ENCODE measurements at places on chromosomes 7 and 10.

DNA sequence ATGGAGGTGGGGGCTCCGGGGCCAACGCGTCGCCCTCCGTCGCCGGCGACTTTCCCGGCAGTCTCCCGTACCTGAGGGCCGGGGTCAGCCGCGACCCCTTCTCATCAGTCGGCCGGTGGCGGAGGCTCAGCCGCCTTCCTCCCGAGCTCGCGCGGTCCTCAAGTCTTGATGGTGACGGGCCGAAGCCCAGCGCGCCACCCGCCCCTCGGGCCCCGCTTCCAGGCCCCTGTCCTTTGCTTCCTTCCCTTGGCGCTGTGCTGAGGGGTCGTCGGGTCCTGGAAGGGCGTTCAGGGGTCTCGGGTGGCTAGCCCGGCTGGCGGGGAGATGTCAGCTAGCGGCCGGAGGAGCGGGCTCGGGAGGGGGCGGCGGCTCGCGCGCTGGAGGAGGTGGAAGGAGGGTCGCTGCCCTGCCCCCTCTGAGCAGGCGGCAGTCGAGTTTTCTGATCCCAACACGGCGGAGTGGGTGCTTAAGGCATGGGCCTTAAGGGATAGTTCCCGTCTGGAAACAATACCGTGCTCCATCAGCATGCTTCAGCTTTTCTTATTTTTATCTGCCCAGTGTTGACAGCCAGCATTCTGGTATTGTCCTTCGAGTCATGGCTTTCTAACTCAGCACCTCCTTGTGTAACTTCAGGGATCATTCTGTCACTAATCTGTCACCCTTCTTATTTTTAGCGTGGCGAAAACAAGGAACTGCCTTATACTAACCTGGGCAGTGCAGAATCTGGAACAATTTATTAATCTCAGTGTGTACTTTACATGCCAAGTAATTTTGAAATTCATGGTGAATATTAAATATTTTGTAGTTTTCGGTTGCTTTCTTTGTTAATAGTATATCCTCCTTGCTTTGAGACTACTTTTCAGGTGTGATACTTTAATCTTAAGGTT lies 748 bp downstream of the PHTF2 start:
- DNase-seq = peak; percentile 30

GRCh38 chr10:103759100-103759781 lies 96.1 kb downstream of the SH3PXD2A start:
- no peak for DNase-seq

- DNase-seq = no peak
Measured at GRCh38 chr7:25669961-25670841, 441.9 kb upstream of the NPVF start.

- no peak for DNase-seq
Measured at GRCh38 chr10:52771534-52772445, 794 bp downstream of the MBL2 start.

DNA sequence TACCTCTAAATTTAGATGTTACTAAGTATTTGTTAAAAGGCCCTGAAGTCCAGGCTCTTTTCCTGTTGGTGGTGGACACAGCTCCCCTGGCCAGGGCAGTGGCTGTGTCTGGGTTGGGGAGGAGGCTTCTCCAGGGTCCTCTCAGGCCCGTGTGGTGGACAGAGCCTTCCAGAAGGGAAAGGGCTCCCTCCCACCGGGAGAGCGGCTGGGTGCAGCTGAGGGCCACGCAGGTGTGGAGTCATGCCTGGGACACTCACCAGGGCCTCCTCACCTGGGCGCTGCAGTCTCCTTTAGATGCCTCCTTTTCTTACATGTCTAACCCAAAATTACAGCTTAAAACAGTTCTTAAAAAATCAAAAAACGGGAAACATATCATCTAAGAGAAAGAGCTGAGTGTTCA lies 128.2 kb upstream of the TCERG1L start:
- DNase-seq = no peak

DNA sequence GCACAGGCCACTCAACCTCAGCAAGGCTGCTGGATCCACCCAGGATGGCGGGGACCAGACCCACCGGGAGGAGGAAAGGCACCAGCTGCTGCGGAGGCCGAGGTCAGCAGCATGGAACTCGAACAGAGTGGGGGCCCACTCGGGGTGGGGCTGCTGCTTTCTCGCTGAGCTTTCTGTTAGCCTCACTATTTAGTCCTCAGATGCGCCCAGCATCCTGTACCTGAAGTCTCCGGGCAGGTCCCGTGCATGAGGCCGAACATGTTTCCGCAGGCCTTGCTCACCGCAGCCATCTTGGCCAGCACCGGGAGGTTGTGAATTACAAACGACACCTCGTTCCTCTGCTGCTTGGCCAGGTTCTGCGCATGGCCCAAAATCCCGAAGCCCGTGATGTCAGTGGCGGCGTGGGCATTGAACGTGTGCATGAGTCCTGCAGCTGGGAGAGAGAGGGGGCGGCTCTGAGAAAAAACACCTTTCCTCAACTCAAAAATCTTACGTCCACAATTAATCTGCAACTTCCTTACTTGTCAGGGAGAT lies 22.8 kb upstream of the PHYH start:
- no peak for DNase-seq

GRCh38 chr7:50717181-50717580 lies 65.5 kb downstream of the GRB10 start:
- DNase-seq = no peak

GRCh38 chr7:158682456-158682855 lies 22.1 kb downstream of the NCAPG2 start:
- DNase-seq = no peak

GRCh38 chr7:584122-584465 lies 64.4 kb upstream of the PDGFA start:
- DNase-seq = no peak

- DNase-seq = no peak
Measured at GRCh38 chr7:121385800-121386179, 10.3 kb downstream of the FAM3C start.

DNA sequence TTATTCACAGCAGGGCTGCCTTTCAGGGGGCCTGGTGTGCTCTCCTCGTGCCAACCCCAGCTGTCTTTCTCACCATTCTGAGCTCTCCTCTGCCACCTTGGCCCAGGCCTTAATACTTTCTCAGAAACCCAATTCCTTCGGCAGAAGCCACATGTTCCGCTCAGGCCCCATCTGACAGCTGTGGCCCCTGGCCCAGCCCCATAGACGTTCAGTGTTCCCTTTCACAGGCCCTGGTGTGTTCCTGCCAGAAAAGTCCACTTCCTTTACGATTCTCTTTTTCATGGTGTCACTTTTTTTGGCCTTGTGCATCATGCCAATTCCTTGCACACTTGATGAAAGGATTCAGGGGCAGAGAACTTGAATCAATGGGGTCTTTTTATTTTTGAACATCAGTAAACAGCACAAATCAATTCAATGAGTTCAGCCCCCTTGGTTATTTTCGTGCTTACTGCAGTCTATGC lies 15.9 kb upstream of the GPNMB start:
- DNase-seq = no peak

GRCh38 chr10:89773081-89773480 lies 71.7 kb downstream of the KIF20B start:
- DNase-seq = no peak

Data from NCI-H1105 (cell line).